ENCODE measurements at places on chromosomes 12 and 14. TPM values are rescaled to one million over a fixed set of nuclear protein-coding genes. Genes with fewer than 3 reads are reported as not detected.

DNA sequence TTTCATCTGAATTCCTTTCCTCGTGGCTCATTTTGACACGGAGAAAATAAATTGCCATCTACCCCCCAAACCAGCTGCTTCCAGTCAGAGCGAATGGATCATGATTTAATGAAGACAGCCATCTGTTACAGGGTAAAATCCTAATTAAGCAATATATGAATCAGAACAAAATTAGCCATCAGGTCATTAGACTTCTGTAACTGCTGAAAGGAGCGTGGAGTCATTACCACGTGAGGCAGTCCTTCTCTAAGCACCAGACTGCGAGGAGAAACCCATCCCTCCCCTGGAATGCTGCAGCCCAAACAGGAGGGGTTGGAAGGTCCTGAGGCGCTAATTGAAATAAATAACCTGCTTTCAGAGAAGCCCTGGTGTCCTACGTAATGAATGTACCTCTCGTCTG, 51.1 kb upstream of the TCL1A start:
- no peak for DNase-seq

DNA sequence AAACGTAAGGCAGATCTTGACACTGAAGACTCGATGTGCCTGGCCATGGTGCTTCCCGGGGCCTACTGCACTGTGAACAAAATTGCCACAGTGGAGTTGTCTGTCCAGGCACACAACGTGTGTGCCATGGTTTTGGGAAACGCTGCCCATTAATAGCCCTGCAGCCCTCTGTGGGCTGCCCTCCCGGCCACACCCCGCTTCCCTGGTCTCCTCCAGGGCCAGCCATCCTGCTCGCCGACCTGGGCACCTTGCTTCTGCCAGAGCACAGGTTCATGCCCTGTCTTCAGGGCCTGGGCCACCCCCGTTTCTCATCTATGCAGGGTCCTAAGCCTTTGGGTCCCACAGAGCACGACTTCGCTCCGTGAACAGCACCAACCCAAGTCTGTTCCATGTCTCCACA, 18.9 kb downstream of the MEG3 start:
- DNase-seq, result no peak

The FGF6 gene
- not detected for polyA plus RNA-seq

GRCh38 chr14:68771631-68772030, 21.2 kb downstream of the ZFP36L1 start:
- no peak for DNase-seq

The ALDH1L2 gene
- 1.6 TPM for polyA plus RNA-seq

The FRMD6 gene
- 28.2 TPM for polyA plus RNA-seq

GRCh38 chr14:41343857-41344256, 262.8 kb upstream of the LRFN5 start:
- no peak for DNase-seq

The ART4 gene
- polyA plus RNA-seq, result not detected

The KRT83 gene
- polyA plus RNA-seq, result not detected

DNA sequence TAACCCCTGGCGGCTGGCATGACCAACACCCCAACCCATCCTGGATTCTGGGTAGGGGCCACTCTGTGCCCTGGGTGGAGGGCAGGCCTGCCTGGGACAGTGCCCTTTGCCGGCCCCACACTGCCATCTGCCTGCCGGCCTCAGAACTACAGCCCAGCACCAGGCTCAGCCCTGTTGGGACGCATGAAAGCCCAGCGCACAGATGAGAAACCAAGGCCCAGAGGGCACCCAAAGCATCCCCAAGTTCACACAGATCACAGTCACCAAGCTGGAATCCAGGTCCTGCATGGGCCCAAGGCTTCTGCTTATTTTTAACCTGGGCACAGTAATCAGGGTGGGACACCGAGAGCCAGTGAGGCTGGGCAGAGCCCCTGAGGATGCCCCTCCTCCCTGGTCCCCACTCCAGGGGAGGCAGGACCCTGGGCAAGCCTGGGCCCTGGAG, 26.2 kb downstream of the RFLNA start:
- DNase-seq, result no peak

- no peak for DNase-seq
These were observed 34.9 kb upstream of the HNF1A start for GRCh38 chr12:120943482-120943881.

The ACOT6 gene
- polyA plus RNA-seq, result not detected

- DNase-seq, result no peak
These were observed 1.7 kb upstream of the RAB15 start for GRCh38 chr14:64973826-64974225.

DNA sequence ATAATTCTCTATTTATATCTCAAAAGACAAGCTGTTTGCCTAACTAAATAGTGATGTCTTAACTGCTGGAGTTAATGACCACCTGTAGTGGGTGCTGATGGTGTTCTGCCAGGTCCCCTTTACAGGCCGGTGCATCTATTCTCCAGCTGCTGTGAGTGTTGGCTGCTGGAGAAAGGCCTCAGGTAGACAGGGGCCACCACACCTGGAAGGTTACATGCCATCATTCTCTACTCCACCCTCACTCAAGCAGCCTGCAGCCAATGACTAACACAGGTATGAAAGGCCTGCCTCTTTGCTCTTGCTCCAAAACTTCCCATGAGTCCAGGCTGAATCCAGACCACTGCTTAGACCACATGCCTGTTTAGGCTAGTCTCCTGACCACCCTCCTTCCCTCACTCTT, 73.9 kb downstream of the RPS6KA5 start:
- DNase-seq, result peak; percentile 89

DNA sequence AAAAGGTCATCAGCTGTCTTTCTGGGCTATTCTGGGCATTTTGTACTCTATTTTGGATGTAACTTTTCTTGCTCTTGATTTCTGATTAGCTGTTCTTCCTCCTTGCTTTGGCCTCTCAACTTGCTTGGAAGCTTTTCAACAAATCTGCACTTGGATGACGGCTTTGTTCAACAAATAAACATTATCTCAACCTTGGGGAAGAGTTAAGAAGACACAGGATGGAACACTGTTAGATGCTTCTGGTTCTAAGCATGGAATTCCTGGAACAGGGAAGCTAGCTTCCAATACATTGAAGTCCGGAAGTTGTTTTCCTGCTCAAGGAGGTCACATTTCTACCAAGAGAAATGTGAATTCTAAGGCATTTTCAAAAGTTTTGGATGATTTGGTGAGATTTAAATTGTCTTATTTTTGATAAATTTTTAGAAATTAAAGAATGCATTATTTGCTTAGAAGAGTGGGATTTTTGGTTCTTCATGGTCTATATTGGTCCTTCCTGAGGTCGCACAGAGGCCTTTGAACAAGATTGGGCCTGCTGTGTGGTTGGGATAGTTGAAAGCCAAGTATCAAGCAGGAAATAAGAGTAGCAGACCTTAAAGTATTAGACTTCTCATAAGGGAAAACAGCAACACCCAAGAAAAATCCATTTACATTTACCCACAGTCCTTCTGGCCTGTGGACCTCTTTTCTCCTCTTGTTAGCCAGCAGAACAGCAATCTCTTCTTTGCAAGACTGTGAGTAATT, 59.2 kb downstream of the PPFIBP1 start:
- DNase-seq, result peak; percentile 51

DNA sequence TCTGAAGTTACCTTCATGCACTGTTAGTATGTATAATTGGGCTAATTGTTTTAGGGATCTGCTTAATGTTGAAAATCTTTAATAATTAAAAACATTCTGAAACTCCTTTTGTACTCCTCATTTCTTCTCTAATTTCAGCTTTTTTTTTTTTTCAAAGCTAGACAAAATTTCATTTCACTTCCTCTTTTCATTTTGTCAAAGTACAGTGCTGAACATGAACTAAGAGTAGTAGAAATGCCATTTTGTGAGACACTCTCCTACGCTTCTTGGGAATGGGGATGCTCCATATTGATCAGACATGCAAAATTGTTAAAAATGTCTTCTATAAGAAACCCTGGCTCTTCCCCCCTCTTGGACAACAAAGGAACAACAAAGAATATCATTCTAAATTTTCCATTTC, 1.7 kb downstream of the ABCD2 start:
- no peak for DNase-seq
